ENCODE measurements at places on chromosomes 1 and 21.
A peak's percentile ranks its signal among the peaks of the same experiment; 100 is the strongest.

DNA sequence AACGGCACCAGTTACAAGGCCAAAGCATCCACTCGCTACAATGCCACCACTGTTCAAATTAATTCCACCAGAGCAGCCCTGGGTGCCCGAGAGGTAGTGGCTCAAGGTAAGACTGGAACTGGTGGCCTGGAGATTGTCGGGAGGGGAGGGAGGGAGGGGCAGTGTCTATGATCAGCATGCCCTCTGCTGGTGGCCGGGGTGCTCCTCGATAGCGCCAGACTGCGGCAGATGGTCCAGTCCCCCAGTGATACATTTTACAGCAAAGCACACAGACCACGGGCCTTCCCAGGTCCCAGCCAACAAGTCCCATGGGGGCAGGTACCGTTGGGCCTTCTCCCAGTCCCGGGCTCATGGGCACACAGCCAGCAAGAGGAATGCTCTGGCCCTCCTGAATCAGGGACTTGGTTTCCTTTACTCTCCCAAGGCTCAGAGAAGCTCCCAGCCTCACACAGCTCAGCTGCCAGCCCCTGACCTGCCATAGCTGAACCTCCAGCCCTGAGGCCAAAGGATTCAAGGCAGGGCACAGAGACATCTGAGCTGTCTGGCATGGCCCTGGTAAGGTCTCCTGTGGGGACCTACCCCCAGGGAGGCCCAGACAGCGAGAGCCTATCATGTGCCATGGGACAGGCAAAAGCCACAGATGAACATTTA, 15.3 kb downstream of the ACOT7 start:
- DNase-seq, result no peak

DNA sequence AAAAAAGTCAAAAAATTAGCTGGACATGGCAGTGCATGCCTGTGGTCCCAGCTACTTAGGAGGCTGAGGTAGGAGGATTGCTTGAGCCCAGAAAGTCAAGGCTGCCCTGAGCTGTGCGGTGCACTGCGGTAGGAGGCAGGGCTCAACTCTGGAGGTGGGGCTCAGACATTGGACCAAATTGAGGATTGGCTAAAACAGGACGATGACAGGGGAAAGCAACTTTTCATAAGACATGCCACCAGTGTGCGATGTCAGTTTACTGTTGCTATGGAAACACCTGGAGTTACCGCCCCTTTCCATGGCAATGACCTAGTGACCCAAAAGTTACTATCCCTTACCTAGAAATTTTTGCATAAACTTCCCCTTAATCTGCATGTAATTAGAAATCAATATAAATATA, 85.3 kb downstream of the DISP3 start:
- no peak for DNase-seq

DNA sequence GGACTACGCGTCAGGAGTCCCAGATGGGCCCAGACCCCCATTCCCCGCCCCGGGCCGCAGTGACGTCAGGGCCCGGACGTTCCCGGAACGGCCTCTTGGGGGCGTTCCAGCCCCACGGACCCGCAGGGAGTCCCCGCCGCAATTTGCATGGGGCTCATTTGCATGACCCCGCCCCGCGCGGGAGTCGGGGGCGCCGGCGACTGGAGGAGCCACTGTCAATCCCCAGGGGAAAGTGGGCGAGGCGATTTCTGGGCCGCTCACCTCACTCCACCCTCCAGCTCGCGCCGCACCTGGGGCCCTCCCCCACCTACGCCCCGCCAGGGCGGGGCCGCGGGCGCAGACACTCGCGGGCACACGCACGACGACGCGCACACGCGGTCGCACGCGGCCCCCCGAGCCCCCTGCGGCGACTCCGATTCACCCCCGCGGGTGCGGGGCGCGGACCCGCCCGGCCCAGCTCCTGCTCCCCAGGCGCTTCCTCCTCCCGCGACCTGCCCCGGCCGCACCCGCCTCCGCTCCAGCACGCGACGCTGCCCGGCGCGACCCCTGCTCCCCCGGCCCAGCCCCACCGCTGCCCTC, 13.2 kb downstream of the AGRN start:
- peak; percentile 70 for DNase-seq

- DNase-seq, result no peak
Measured at GRCh38 chr1:111873460-111874030, 115.9 kb downstream of the KCND3 start.

DNA sequence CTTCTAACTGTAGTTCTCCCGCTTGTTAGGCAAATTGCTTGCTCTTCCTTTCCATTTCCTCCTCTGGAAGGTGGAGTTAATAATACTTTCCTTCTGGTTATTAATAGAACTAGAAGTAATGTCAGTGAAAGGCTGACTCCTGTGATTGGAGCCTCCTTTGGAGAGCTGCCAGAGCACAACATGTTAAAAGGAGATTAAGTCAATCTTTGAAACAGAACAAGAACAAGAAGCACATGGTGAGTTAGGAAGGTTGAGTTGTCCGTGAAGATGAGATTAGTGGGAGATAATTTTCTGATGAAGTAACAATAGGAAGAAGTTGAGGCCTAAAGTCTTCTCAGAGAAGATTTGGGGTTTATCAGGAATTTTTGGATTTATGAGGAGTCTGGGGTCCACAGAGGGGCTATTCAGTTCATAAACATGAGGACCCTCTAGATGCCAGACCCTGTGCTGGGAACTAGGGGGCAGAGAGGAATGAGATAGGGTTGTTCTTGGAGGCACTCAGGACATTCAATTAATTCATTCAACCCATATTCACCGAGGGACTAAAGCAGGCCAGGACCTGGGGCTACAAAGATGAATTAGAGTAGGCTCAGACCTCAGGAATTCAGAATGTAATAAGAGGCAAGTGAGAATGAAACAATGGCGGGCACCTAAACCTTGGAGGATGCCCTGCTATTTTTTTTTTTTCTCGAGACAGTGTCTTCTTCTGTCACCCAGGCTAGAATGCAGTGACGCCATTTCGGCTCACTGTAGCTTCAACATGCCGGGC, 40.7 kb upstream of the DHCR24 start:
- no peak for DNase-seq

- no peak for DNase-seq
Measured at GRCh38 chr1:197705941-197706340, 69.3 kb downstream of the DENND1B start.
